ENCODE measurements at places on chromosomes 7 and 10.

GRCh38 chr7:128713794-128714193 lies 25.4 kb upstream of the CALU start:
- no peak for DNase-seq

GRCh38 chr10:124076148-124076733 lies 17.2 kb downstream of the CHST15 start:
- no peak for DNase-seq

- DNase-seq = no peak
Measured at GRCh38 chr10:84172467-84173356, 889 bp upstream of the GPR15LG start.

DNA sequence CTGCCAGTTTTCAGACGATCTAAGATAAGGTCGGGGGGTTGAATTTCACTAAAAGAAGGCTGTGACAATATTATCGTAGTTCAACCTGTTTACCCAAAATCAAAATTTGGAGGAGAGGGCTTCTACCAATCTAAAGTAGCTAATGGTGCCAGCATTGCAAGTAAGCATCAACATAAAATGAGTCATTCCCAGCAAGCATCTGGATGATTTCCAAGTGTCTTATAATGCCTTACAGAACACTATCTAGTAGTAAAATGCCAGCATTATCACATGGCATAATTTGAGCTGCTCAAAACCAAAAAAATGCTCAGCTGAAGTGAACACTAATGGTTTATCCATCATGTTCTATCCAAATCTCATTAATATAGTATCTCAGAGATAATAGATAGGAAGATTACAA lies 1193.9 kb downstream of the DNAJB9 start:
- DNase-seq = no peak

- no peak for DNase-seq
Measured at GRCh38 chr7:121301446-121302213, 27.2 kb upstream of the WNT16 start.

GRCh38 chr7:1510780-1511154 lies 6.6 kb upstream of the INTS1 start:
- no peak for DNase-seq

GRCh38 chr7:94244760-94245159 lies 149.9 kb upstream of the COL1A2 start:
- DNase-seq = no peak

Measured in activated CD4-positive, alpha-beta T cell treated with anti-CD3 and anti-CD28 coated beads for 1 hour (primary cell).